SJCRH30 (cell line): ENCODE measurements at places on chromosomes 3 and 15.

- no peak for DNase-seq
Measured at GRCh38 chr15:93366387-93367100, 277.5 kb upstream of the RGMA start.

DNA sequence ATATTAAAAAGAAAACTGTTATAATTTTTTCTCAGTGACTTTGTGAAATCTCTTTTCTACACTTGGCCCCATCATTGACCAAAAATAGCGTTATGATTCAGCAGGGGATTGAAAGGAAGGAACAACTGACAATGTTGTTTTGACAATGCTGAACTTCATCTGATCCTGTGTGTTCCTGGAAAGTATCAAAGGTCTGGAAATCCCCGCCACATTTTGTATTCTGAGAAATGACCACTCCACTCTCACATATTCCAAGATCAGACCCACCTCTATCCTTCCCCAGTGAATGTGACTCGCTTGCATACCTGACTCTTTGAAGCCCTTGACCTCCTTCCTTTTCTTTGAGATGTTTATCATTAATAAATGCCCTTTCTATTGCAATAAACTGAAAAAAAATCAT is 9.7 kb upstream of the RIOX2 start:
- no peak for DNase-seq

GRCh38 chr3:41405466-41405865 is 206.2 kb downstream of the CTNNB1 start:
- DNase-seq, result no peak

GRCh38 chr3:192719964-192720363 is 7.4 kb downstream of the FGF12 start:
- DNase-seq, result no peak

GRCh38 chr15:62802612-62803011 is 239.9 kb upstream of the TPM1 start:
- DNase-seq, result no peak

DNA sequence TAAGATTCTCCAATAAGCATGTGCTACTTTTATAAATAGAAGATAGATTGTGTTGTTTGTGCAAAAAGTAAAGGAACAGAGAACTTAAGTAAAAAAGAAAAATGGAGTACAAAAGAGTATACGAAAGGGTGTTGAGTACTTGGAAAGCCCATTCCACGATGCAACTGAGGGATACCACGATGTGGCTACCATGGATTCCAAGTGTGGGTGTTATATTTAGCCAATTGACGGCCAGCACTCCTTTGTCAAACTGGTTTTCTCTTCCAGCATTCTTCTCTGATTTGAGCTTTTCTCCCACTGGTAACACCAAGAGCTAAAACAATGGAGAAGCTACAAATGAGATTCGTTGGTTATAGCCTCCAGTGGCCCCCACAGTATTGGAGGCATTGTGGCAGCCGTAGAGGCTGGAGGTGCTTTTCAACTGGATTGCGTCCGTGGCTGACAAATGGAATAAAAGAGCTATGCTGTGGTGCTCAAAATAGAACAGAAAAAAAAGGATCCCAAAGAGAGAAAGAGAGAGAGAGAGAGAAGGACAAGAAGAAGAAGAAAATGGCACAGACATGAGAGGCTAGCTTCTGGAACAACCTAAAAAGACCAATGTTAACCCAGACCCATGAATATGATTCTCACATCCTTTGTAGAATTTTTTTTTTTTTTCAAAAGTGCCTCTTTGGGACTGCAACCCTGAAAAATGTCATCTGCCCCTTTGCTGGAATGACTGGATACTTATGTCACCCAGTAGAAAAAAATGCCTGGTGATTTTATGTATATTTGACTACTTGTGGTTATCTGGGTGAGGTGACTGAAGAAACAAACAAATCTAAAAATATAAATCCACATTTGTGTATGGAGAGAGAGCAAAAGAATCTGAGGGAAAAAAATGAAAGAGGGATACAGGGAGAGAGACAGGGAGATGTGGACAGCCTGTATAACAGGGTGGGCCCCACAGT is 345.1 kb downstream of the RORA start:
- no peak for DNase-seq

DNA sequence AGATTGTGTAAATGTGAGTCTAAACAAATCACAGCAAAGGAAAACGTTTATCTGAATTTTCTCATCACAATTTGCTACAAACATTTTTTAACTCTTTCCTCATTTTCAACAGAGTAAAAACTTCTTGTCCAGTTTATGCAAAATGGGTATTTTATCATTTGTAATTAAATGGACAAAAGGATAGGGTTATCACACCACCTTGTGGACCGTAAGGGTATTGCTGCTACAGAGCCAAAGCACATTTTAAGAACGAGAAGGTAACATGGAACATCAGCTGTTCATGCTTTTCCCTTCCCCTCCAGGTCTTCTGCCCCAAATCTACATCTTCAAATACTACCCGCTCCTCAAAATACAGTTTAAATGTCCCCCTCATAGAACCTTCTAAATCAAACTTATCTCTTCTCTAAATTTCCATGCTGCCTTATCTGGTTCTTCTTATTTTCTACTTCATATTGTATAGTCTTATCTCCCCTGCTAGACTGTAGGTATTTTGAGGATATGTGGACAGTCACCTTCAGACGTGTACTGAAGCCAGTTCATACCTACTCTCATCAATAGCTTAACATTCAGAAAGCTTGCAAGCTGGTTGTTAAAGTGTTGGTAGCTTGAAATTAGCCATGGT is 12.8 kb upstream of the SETMAR start:
- DNase-seq, result peak; percentile 70

- no peak for DNase-seq
Measured at GRCh38 chr3:15896500-15896899, 98.7 kb upstream of the ANKRD28 start.
